ENCODE measurements at places on chromosomes 16 and 17. TPM values are rescaled to one million over a fixed set of nuclear protein-coding genes. Genes with fewer than 3 reads are reported as not detected.

GFAP gene
- polyA plus RNA-seq, result not detected

VEZF1 gene
- polyA plus RNA-seq, result 14.8 TPM

MT1A gene
- polyA plus RNA-seq, result not detected

ADORA2B gene
- polyA plus RNA-seq, result 0.42 TPM

PLA2G10 gene
- not detected for polyA plus RNA-seq

KCNH6 gene
- not detected for polyA plus RNA-seq

RND2 gene
- polyA plus RNA-seq, result 0.04 TPM

TNFRSF17 gene
- 206 TPM for polyA plus RNA-seq

MPG gene
- 87.7 TPM for polyA plus RNA-seq

FBXO39 gene
- polyA plus RNA-seq, result not detected

STAC2 gene
- polyA plus RNA-seq, result not detected

HASPIN gene
- polyA plus RNA-seq, result 8.6 TPM

NEUROD2 gene
- polyA plus RNA-seq, result not detected

HEATR9 gene
- polyA plus RNA-seq, result 0.09 TPM

GRCh38 chr16:27427538-27427937 is 25.6 kb downstream of the IL21R start:
- DNase-seq, result no peak

DNA sequence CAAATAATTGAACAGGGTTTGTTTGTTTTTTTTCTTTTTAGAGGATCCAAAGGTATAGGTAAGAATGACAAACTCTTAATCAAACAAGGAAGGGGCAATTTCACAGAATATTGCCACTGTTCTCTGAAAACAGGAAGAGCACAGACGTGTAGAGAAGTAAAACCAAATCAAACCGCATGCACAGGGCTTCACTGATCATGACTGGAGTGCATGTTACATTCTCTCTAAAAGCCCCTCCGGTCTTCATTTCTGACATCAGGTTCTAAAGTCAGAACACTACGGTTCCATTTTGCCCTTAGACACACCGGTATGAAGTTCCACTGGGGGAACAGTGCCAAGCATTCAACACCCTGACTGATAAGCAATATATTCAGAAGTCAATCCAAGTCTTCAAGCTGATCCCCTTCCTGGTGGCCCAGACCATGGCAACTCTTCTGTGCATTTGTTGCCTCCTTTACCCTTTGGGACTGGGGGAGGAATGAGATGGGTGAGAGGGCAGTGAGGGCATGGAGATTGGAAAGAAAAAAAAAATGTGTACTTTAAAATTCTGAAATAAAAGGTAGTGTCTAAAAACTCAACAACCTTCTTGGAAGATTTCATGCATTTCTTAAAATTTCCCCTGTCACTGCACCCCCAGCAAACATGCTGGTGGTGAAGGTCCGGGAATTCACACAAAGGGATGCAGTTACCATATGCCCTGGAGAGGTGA is 1.4 kb downstream of the MMD start:
- no peak for DNase-seq

DNA sequence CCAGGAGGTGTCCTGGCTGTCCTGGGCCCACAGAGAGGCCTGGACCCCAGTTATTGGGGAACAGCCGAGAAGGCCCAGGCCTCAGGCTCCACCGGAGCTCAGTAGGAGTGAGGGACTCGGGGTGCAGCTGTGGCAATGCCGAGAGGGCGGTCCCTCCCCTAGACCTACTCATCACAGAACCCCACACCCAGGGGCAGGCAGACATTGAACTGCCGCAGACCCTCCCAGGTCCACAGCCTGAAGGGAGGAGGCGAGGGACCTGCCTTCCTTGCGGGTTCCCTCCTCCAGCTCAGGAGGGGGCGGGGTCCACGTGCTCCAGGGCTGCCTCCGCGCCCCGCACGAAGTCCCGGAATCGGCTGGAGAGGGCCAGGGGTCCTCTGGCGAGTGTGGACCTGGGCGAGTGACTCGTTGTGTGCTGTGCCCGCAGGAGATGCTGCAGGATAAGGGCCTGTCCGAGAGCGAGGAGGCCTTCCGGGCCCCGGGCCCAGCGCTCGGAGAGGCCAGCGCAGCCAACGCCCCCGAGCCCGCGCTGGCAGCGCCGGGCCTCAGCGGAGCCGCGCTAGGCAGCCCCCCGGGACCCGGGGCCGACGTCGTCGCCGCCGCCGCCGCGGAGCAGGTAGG is 3.9 kb downstream of the TBX4 start:
- no peak for DNase-seq

DNA sequence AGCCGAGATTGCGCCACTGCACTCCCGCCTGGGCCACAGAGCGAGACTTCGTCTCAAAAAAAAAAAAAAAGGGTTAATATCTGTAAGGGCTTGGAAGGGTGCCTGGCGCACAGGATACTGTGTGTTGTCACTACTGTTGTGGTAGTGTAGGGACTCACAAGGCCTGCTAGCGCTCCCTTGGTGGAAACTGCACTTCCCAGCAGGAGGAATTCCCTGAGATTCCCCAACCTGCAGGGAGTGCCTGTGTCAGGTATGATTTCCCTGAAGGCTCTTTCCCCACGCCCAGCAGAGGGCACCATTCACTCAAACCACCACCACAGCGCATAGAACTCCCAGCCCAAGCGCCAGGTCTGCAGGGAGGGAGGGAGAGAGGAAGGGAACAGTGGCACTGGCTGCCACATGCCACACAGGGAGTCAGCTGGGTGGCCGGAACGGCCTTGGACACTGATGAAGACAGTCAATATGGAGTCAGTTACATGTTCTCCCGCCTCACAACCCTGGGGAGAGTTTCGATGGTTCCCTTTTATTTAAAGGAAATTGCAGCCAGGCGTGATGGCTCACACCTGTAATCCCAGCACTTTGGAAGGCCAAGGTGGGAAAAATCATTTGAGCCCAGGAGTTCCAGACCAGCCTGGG is 32.7 kb upstream of the CDH1 start:
- DNase-seq, result no peak

GRCh38 chr17:61116577-61116976 is 283.1 kb upstream of the TBX2 start:
- DNase-seq, result no peak

- DNase-seq, result no peak
Measured at GRCh38 chr17:17626840-17627239, 35.3 kb upstream of the PEMT start.

DNA sequence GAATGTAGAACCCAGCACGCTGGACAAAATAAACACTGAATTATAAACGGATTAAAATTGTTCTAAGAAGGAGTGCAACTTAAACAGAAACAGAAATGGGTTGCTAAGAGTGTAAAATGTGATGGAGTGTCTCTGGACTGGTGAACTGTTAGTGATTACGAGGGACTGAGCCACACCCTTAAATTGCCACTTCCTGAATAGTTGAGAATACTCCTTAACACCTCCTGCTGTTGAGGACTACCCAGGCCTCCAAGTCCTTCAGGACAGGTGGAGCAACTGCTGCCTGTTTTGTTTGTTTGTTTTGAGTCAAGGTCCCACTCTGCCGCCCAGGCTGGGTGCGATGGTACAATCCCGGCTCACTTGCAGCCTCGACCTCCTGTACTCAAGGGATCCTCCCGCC is 25.8 kb upstream of the IRF8 start:
- DNase-seq, result no peak

DNA sequence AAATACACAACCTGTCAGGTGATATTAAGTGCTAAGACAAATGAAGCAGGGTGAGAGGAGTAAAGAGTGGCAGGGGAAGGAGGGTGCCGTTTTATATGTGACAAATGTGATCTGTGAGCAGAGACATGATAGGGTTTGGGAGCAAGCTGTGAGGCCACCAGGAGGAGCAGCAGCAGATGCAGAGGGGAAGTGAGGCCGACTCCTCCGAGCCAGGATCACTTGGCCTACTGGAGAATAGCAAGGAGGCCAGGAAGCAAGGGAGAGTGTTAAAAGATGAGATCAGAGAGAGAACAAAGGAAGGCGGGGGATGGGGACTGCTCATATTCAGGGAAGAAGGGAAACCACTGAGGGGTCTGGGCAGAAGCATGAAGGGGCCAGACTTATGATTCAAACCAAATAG is 129.4 kb downstream of the TANGO6 start:
- DNase-seq, result no peak

GRCh38 chr17:9022573-9023391 is 1.5 kb downstream of the NTN1 start:
- DNase-seq, result no peak

- no peak for DNase-seq
Measured at GRCh38 chr17:57121308-57122042, 36.4 kb downstream of the AKAP1 start.

- DNase-seq, result no peak
Measured at GRCh38 chr17:28858801-28859355, 4.1 kb downstream of the ERAL1 start.

- DNase-seq, result no peak
Measured at GRCh38 chr17:30589431-30589830, 112.2 kb downstream of the GOSR1 start.

- peak; percentile 38 for DNase-seq
Measured at GRCh38 chr16:20675488-20676267, 21.8 kb downstream of the ACSM1 start.

- DNase-seq, result no peak
Measured at GRCh38 chr17:77193653-77194052, 52.9 kb downstream of the SEC14L1 start.

- peak; percentile 28 for DNase-seq
Measured at GRCh38 chr17:6548578-6549330, 7.6 kb downstream of the PITPNM3 start.

DNA sequence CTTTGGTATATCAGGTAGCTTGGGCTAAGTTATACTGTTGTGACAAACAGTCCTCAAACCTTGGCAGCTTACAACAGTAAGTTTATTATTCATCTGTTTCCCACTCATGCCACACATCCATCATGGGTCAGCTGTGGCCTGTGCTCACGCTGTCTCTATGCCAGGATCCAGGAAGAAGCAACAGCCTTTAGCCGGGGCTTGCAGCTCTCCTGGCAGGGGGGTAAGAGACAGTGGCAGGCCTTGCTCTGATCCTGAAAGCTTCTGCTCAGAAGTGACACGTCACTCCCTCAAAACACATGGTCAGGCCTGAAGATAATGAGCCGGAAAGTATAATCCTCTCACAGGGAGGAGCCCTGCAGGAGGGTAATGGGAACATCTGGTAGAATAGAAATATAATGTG is 377.6 kb downstream of the CPPED1 start:
- no peak for DNase-seq

- no peak for DNase-seq
Measured at GRCh38 chr17:62780951-62781350, 27.2 kb downstream of the MARCHF10 start.

GRCh38 chr17:57737450-57737849 is 7.6 kb downstream of the CCDC182 start:
- no peak for DNase-seq

DNA sequence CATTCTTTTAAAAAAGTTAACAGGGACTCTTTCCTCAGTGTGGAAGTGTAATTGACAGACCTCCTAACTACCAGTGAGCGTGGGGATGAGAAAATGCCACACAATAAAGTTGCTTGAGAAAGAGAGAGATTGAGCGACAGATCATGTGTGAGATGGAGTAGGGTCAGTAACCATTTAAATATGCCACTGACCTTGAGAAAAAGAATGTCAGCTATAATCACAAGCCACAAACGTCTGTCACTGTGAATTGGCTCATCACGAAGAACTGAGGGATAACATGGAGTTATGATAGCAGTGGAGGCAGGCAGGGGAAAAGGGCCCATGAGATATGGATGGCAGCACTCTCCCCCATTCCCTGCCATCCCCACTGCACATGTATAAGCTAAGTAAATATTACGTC is 253.9 kb downstream of the SLC39A11 start:
- no peak for DNase-seq

- DNase-seq, result no peak
Measured at GRCh38 chr17:76742958-76743357, 5.0 kb downstream of the MFSD11 start.

- DNase-seq, result no peak
Measured at GRCh38 chr17:80795754-80796153, 195.9 kb upstream of the CHMP6 start.

DNA sequence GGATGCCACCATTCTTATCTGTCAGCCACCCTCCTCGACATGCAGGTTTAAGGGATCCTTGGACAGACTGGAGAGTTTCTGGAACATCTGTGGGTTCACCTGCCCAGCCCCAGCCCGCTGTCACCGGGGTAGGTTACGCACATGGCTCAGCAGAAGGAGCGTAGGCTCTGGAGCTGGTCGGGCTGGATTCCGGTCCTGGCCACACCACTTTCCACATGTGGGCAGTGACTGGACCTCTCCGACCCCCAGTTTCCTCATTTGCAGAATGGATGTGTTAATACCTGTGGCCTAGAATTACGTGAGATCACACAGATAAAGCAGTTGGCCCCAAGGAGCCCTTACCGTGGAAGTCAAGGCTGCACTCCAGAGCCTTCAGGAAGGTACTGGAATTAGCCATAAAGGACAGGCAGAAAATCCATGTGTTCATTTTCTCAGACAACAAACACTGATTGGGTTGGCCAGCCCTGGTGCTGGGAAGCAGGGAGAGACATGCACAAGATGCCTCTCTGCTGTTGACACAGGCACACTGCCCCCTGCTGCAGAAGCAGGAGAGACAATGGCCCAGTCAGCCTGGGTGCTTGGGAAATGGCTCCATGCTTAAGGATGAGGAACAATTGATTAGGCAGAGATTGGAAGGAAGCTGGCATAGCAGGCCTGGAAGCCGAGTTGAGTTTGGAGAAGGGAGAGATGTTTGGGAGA is 58.8 kb downstream of the SF3B3 start:
- DNase-seq, result no peak

DNA sequence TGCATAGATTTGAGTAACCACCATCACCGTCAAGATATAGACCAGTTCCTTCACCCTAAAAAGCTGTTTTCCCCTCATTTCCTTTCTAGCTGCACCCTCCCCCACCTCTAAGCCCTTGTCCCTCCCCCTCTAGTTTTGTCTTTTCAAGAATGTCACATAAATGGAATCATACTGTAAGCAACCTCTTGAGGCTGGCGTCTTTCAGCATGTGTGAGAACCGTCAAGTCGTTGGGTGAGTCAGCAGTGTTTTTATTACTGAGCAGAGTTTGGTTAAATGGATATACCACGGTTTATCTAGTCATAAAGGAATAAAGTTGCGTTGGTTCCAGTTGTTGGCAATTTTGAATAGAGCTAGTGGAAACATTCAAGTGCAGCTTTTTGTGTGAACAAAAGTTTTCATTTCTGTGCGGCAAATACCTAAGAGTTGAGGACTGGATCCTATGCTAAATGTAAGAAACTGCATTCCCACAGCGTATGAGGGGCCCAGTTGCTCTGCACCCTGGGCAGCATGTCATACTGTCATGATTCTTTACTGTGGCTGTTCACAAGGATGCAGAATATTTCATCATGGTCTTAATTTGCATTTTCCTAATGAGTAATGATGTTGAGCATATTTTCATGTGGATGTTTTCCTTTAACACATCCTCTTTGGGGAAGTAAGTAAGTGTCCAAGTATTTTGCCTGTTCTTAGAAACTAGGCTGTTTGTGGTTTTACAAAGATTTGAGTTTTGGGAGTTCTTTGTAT is 264.3 kb downstream of the CPPED1 start:
- peak; percentile 87 for DNase-seq

DNA sequence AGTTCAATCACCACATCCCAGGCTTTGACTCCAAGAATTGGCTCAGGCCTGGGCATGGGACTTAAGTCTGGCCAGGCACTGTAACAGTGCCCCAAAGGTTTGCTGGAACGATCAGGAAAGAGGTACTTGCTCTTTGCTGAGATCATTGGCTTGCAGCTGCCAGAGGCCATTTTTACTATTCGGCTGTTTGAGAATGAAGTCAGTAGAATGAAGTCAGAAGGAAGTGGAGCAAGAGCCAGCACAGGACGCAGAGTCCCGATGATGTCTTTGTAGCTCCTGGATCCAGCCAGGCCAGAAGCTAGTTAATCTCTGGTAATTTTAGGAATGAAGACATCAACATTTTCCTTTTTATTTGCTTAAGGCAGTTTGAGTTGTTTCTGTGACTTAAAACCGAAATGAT is 195.5 kb downstream of the RAB11FIP4 start:
- no peak for DNase-seq

GRCh38 chr16:86107215-86107825 is 208.4 kb downstream of the IRF8 start:
- DNase-seq, result no peak

Data from GM12878 (cell line).